ENCODE measurements at places on chromosomes 16 and 17.

- no peak for DNase-seq
These were observed 29.5 kb upstream of the ULK2 start for GRCh38 chr17:19897090-19897837.

DNA sequence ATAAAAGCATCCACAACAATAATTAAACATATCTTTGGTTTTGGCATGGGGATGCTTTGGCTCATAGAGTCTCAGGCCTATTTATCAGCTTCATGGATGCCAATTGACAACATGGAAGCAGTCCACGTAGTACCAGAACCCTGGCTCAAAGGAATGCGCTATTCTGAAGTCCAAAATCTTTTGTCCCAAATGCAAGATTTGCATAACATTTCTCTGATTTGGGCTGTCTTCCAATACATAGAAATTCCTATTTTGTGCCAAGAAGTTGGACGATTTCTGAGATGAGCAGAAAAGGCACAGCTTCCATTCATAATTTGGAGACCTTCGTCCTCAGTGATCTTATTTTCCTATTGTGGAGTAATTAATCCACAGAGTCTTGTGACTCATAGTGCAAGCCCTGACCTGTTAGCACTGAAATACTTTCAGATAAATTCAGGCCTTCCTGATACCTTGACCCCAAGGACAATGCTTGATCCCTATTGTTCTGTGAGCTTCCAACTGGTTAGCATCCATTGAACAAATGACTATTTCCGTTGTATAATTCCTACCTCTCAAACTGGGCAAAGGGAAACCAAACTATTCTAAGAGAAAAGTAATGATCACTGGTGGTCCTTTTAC is 78.4 kb upstream of the CDH11 start:
- no peak for DNase-seq

DNA sequence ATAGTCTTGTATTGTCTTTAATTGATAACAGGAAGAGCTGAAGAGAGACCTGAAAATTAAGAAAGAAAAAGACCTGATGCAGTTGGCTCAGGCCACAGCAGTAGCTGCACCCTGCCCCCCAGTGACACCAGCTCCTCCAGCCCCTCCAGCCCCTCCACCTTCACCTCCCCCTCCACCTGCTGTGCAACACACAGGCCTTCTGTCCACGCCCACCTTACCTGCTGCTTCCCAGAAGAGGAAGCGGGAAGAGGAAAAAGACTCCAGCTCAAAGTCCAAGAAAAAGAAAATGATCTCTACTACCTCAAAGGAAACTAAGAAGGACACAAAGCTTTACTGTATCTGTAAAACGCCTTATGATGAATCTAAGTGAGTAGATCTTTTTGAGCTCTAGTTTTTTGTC is 36.8 kb downstream of the C17orf58 start:
- DNase-seq: no peak

- no peak for DNase-seq
These were observed 11.8 kb downstream of the DLX4 start for GRCh38 chr17:49980703-49981197.

GRCh38 chr16:8632675-8633182 is 11.2 kb downstream of the METTL22 start:
- DNase-seq: no peak

GRCh38 chr17:75457047-75457654 is 716 bp downstream of the TMEM94 start:
- DNase-seq: peak; percentile 50

GRCh38 chr16:67169642-67170167 is 633 bp upstream of the NOL3 start:
- DNase-seq: no peak

- DNase-seq: no peak
These were observed 85.2 kb downstream of the C16orf78 start for GRCh38 chr16:49458656-49459445.

Measured in AG08395 (cell line).